Right atrium auricular region (tissue), 2 donors: ENCODE measurements at places on chromosomes 6 and 20. TPM values are rescaled to one million over a fixed set of nuclear protein-coding genes. Genes with fewer than 3 reads are reported as not detected.

DNA sequence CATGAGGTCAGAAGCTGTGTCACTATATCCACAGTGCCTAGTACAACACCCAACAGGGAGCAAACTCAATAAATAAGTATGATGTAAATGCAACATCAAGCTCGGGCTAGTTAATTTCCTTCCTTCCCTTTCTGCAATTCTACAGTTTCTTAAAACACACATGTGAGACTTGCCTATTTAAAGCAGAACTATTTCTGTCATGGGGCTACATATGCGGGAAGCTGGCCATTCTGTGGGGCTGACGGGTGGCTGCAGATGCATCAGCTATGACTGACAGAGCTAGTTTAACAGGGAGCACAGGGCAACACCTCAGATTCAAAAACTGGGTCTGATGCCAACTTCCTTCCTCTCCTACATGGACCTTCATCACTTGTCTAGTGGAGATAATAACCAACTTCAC lies 118.1 kb upstream of the ENPP5 start:
- DNase-seq: no peak

- DNase-seq: no peak
Observed at GRCh38 chr6:38100380-38100779, 280.9 kb downstream of the ZFAND3 start.

GRCh38 chr20:36847710-36848040 lies 28.3 kb upstream of the TLDC2 start:
- no peak for DNase-seq

BEND3 gene
- total RNA-seq: 0.56 TPM
